ENCODE measurements at places on chromosomes 1 and 21.

GRCh38 chr1:33637846-33638440, 165.5 kb downstream of the ZSCAN20 start:
- no peak for DNase-seq

DNA sequence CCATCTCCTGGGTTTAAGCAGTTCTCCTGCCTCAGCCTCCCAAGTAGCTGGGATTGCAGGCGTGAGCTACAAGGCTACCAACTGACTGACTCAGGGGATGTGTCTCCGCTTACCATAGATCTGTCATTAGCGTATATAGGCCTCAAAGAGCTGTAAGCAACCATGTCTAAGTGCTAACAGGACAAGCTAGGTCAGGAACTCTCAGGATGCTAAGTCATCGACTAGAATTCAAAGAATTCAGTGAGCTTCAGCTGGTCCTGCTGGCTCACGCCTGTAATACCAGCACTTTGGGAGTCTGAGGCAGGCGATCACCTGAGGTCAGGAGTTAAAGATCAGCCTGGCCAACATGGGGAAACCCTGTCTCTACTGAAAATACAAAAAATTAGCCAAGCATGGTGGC, 29.5 kb downstream of the CAPN2 start:
- no peak for DNase-seq

- no peak for DNase-seq
Observed at GRCh38 chr1:43015269-43015668, 56.6 kb upstream of the SLC2A1 start.

- DNase-seq, result no peak
Observed at GRCh38 chr1:78297836-78298235, 192.9 kb upstream of the PTGFR start.

GRCh38 chr1:24199291-24199900, 12.3 kb upstream of the IFNLR1 start:
- DNase-seq, result peak; percentile 54

- DNase-seq, result no peak
Observed at GRCh38 chr1:101203820-101204540, 32.8 kb upstream of the S1PR1 start.

DNA sequence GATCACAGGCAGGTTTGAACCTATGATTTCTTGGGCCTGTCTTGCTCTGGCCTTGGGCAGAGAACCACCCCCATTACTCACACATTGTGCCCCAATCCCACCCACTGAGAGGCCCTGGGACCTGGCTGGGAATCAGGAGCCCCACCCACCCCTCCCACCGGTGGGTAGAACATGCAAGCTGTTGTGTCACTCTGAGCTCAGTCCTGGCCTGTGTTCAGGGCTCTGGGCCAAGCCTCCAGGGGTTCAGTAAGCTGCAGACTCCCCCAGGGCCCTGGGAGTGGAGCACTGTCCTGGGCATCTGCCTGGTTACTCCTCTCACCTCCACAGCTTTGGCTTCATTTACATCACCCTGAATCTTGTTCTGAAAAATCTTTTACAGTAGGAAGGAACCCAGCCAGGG, 270.5 kb downstream of the RRAGC start:
- DNase-seq, result no peak

GRCh38 chr1:34129630-34130029, 35.4 kb downstream of the CSMD2 start:
- no peak for DNase-seq

DNA sequence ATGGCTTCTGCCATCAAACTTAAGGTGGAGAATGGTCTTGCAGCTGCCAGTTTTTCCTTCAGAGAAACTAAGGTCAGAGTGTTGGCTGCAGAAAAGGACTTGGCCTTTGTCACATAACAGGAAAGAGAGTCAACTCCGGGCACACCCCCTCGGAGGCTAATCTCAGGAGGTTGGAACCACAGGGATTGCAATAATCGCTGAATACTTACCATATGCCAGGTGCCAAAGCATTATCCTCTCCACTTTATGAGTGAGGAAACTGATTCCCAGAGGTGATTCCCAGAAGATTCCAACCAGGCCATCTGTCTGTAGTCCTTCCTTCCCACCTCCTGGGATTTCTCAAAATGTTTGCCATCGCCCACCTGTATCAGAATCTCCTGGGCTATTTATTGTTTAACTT, 54.0 kb downstream of the LACTBL1 start:
- DNase-seq, result no peak

DNA sequence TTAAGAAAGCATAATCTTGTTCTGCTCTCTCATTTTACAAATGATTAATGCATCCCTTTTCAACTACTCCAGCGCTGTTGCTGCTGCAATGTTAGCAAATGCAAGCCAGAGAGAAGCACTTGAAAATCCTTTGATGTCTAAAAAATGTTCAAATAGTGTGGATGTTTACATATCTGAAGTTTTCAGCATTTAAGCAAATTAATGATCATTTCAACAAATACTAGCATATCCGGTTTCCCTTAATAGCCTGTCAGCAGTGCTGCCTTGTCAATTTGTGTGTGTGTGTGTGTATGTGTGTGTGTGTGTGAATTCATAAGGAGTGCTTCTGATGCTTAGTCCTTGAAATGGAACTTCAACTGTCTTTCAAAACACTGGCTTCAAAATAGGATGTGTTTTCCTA, 48.1 kb upstream of the WNT2B start:
- DNase-seq, result no peak

GRCh38 chr21:16517383-16517782, 787.6 kb downstream of the USP25 start:
- DNase-seq, result no peak

- no peak for DNase-seq
Observed at GRCh38 chr1:61519631-61520030, 205.3 kb downstream of the TM2D1 start.

- no peak for DNase-seq
Observed at GRCh38 chr1:40001456-40001855, 39.1 kb upstream of the CAP1 start.

DNA sequence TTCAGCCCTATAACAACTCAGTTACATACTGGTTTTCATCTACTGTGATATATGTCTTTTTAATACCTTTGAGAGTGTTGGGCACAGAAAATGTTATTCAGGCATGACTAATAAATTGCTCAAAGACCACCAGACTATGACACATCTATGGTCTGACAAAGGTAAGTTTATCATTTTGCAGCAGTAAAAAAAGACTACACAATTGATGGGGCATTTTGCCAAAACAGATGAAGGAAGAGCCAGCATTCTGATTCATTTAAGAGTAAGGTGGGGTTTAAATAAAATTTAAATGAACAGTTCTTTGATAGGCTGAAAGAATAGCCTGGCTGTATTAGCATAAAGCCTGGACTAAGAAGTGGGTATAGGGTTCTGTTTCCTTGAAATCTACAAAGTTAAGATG, 8.8 kb upstream of the RNPC3 start:
- no peak for DNase-seq
